M059J (cell line): ENCODE measurements at places on chromosomes 2 and 18.
A peak's percentile ranks its signal among the peaks of the same experiment; 100 is the strongest.

DNA sequence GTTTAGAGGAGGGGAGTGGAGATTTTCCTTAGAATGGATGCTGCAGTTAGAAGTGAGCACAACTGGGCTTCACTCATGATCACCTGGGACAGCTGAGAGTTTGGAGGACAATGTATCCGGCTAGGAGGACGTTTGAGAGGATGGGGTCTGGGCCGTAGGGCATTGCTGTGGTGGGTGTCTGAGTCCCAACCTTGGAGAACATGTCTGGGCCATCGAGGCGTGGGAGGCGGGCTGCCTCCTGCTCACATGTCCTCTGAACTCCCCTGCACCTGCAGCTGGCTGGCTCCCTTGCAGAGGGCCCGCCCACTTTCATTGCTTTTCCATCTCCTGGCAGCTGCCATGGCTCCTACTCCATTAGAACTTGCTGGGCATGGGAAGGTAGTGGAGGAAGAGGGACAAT, 203.0 kb upstream of the PXDN start:
- DNase-seq, result no peak

DNA sequence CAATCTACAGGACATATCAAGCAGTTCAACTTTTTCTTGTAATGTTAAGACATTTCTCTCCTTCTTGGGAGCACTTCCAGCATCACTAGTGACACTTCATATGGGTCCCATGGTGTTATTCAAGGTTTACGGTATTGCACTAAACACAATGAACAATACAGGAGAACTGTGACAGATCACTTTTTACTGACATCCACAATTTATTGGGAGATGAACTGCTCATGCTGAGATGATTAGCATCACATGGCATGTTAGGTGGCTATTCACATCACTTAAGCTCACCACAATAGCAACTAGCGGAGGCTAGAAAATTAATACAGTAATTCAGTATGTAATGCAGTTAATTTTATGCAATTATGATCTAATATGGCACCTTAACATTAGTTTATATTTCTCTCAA, 264.4 kb downstream of the ERBB4 start:
- DNase-seq, result no peak

GRCh38 chr2:98771721-98772524, 41.0 kb upstream of the MGAT4A start:
- DNase-seq, result no peak

DNA sequence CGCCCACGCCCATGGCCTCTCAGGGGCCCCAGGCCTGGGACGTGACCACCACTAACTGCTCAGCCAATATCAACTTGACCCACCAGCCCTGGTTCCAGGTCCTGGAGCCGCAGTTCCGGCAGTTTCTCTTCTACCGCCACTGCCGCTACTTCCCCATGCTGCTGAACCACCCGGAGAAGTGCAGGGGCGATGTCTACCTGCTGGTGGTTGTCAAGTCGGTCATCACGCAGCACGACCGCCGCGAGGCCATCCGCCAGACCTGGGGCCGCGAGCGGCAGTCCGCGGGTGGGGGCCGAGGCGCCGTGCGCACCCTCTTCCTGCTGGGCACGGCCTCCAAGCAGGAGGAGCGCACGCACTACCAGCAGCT, 2.4 kb downstream of the B3GNT7 start:
- DNase-seq, result no peak

DNA sequence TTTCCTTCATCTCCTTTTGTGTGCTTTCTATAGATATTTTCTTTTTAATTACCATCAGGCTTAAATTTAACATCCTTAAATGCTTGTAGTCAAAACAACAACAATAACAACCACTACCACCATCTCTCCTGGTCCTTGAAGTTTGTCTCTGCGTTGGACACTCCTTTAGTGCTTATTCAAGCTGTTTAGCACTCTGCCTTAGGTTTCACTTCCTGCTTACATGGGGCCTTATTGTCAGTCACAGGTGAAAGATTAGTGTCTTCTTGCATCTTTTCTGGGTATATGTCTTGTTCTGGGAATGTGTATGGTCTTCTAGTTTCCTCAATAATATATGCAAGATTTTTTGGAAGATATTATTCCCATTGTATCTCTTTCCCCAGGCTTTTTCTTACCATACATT, 240.1 kb upstream of the NXPH2 start:
- no peak for DNase-seq

- DNase-seq, result peak; percentile 55
These were observed 124.4 kb downstream of the MAP4K4 start for GRCh38 chr2:101821828-101822458.

GRCh38 chr18:74498712-74499627, 2.8 kb downstream of the CNDP2 start:
- DNase-seq, result peak; percentile 62

DNA sequence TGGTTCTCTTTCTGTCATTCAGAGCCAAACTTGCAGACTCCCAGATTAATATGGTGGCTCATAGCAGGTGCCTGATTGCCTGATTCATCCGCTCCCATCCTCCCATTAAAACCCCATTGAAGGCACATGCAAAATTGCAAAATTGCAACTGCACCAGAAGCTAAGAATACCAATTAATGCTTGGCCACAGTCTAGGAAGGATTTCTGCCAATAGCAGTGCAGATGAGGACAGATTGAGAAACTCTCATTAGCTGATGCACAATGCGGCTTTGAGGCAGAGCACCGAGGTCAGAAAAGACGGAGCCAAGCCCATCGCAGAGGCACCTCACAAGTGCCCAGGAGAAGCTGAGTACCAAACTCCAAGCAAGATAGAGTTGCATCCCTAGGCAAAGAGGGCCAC, 172.8 kb downstream of the ARL4C start:
- no peak for DNase-seq

DNA sequence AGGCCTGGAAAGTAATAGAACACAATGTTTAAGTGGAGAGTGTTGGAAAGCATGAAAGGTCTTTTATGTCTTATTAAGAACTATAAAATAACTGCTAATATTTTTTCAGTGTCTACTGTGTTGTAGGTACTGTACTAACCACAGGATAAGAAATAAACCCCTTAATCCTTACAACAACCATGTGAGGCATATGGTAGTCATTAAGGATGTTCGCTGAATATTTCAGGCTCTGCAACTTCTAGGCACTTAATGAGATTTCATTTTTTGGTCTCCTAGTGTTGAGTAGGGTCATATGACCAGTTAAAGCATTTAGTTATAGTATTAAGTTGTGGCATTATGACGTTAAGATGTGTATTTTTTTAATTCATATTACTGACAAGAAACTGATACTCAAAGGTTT, 346.6 kb upstream of the KCNH7 start:
- no peak for DNase-seq

DNA sequence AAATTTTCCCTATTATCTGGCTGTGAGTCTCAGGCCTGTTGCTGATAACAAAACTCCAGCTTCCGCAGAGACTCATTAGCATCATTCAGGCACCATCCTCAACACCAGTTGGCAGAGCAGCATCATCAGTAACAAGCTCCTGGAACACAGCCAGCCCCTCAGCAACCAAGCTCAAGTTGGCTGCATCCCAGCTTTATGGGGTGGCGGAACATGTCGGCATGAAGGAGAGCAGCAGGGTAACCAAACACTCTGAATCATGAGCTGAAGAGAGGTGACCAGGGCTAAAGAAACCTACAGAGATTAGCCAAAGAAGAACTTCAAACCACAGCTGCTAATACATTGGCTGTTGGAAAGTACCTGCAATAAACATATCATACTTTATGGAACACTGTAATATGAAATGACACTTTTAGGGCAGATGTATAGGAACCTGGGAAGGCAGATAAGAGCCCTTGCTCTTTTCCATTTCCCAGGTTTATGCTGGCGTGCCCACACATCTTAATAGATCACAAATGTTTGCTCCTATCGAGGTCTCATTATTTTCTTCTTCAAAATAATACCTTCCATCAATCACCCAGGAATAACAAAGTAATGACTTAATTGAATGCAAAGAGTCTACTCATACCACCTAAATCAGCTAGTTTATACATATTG, 63.8 kb downstream of the PDE11A start:
- DNase-seq, result peak; percentile 78

DNA sequence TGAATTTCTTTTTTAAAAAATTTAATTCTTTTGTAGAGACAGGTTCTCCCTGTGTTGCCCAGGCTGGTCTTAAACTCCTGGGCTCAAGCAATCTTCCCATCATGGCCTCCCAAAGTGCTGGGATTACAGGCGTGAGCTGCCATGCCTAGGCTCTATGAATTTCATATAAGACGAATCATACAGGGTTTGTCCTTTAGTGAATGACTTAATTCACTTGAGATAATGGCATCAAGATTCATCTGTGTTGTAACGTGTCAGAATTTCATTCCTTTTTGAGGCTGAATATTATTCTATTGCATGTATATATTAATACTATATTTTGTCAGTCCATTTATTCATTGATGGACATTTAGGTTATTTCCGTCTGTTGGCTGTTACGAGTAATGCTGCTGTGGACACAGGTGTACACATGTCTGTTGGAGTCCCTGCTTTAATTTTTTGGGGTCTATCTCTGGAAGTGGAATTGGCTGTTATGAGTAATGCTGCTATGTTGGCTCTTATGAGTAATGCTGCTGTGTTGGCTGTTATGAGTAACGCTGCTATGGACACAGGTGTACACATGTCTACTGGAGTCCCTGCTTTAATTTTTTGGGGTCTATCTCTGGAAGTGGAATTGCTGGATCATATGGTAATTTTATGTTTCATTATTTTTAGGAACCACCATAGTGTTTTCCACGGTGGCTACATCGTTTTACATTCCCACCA, 210.6 kb downstream of the CAMKMT start:
- DNase-seq, result peak; percentile 78

DNA sequence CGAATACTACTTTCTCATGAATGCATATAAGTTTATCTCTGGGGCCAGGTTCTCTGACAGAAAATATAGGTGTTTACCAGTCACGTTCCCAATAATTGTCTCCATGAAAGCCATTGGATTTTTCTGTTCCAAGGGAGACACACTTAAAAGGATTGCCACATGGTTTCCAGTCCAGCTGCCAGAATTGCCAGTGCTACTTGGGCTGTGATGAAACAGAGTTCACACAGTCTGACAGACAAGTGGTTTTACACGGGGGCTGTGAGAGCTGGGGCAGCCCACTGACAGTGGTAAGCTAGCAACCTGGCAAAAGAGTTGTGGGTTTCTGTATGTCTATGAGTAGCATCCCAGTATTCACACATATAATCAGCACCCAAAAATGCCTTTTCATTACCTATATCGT, 27.7 kb upstream of the ATRAID start:
- DNase-seq, result no peak

GRCh38 chr18:34283506-34283905, 58.8 kb upstream of the NOL4 start:
- no peak for DNase-seq

DNA sequence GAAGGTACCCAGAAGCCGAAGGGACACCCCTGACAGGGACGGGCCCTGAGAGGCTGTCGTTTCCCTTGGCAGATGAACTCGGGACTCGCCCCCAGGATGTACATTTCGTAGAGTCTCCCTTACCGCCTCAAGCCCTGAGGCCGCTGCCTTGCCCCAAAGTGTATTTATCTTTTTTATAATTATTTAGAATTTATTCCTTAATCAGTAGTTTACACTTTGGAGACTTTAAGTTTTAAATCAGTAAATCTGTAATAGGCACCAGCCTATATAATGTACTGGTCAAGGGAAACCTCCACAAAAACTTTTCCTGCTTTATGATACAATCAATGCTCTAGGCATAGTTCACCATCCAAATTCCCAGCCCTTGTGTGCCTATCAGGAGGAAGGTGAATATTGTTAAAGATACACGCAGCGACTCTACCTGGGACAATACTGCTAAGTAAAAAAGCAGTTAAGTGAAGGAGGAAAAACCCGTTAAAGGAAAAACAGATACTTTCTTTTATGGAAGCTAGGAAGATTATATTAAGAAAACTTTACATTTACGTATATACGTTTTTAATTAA, 848 bp downstream of the VRK2 start:
- no peak for DNase-seq

- DNase-seq, result no peak
These were observed 85.2 kb downstream of the NDUFA10 start for GRCh38 chr2:239939736-239940483.

- no peak for DNase-seq
These were observed 9.1 kb downstream of the AGXT start for GRCh38 chr2:240877460-240878340.

DNA sequence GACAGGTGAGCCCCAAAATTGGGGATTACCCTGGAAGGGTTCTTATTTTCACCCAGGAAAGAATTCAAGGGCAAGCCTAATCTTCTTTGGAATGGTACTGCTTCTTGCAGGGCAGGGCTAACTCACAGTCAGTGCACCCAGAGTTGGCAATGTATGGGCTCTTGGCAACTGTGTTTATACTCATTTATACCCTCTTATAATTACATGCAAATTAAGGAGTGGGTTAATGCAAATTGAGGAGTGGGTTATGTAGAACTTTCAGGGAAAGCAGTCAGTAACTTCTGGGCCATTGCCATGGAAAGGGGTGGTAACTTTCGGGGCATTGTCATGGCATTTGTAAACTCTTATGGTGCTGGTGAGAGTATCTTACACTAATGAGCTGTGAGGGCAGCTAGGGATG, 59.2 kb downstream of the SERPINB8 start:
- no peak for DNase-seq

DNA sequence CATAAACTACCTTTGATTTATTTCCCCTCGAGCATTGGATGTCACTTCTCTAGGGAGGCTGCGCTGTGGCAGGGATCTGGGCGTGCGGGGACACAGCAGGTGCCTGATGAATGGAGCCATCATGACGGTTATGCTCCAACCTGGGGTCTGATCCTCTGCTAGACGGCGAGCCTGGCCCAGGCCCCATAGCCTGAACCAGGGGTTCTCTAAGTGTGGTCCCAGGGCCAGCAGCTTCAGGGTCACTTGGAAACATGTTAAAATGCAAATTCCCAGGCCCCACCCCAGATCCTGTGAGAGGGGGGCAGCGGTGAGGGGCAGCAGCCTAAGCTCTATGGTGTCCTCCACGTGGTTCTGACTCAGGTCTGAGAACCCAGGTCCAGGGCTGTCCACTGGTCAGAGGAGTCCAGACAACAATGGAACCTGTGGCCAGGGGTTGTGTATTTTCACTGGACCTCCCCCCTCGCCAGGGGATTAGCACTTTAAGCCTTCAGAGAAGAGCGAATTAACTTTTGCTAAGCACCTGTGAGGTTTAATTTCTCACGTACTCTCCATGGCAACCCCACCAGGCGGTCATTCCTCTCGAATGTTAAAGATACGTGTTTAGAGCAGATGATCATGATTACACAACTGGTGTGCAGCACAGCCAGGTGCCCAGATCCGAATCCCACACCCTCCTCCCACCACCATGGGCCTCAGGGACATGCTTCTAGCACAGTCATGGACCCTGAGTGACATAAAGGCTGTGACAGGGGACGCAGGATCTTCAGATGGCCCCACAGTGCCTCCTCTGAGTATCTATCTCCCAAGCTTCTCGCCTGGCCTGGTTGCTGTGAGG, 1.6 kb upstream of the ARHGEF4 start:
- no peak for DNase-seq

DNA sequence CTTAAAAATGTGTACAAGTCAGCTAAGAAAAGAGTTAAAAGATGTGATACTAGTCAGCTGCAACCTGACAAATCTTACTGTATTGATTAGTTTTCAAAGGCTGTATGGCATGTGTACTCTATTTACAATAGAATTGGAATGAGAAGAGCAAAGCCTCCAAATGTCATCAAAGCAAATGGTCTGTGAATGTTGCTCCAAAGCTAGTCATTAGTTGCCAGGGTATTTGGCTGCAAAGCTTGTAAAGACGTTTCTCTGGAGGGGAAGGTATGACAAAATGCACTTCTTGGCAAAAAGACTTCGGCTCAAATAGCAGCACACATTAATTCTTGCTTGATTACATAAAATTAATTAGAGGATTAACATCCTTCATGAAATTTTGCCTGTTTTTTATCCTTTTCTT, 59.3 kb downstream of the ETAA1 start:
- DNase-seq, result no peak
